ENCODE measurements at places on chromosomes 3 and 15.

DNA sequence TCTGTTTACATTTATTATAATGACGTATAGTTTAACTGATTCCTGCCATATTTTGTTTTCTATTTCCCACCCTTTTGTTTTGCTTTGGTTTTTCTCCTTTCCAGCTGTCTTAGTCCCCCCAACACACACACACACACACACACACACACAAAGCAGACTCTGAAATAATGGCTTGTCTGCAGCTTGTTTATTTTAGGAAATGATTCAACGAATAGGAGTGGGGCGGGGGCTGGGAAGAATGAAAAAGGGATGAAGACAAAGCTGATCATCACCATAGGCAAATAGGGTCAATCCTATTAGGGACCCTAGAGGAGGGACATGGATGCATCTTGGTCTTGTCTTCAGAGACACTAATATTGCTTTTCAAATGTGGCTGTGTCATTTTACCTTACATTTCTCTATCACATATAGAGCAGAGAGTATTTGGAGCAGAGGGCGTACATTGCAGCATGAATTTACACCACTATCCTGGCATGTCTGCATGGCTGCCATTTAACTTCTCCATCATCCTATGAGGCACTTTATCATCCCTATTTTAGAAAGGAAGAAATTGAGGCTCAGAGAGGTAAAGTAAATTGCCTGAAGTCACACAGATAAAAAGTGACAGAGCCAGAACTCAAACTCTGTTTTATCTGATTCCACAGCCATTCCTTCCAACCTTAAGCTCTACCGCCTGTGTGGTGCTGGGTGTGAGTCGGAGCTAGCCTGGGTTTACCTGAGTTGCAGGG, 147.2 kb upstream of the TPM1 start:
- no peak for DNase-seq

- no peak for DNase-seq
Observed at GRCh38 chr3:179107617-179108016, 36.0 kb upstream of the ZMAT3 start.

DNA sequence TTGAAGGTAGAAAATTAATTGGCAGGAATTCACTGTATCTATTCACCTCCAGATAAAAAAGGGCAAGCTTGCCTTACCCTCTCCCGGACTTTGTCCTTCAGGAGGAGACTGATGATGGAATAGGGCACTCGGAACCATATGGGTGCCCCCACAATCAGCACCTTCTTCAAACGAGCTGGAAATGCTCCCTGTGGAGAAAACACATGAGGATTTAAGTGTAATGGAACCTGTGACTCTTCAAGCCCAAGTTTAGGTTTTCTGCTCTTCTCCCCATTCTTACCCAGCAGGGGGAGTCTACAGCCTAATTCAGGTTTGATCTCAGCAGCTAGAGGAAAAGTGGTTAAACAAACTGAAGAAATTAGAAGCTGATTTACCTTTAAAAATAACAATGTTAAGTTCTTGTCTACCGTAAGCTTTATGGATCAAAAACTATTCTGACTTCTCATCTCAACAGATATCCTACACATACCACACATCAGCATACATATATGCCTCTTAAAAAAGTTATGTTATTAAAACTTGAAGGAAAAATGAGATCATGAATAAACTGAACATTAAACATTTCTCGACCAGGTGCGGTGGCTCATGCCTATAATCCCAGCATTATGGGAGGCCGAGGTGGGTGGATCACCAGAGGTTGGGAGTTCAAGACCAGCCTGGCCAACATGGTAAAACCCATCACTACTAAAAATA, 57.5 kb upstream of the SIN3A start:
- DNase-seq, result peak; percentile 30

DNA sequence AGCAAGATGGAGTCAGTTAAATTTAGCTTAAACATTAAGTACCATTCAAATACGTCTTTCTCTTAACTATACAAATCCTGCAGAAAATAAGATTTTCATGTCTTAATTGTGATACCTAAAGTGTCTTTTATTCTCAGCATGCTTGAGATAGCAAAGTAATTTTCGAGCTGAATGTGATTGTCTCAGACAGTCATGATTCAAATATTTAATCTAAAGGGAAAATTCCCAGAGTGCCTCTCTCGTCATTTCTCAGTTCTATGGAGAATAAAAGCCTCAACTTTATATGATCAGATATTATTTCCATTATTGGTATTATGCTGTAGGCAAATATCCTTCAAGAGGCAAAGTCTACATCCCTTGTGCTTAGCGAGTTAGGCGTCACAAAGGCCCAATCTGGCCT, 589.9 kb downstream of the TAFA4 start:
- DNase-seq, result no peak

DNA sequence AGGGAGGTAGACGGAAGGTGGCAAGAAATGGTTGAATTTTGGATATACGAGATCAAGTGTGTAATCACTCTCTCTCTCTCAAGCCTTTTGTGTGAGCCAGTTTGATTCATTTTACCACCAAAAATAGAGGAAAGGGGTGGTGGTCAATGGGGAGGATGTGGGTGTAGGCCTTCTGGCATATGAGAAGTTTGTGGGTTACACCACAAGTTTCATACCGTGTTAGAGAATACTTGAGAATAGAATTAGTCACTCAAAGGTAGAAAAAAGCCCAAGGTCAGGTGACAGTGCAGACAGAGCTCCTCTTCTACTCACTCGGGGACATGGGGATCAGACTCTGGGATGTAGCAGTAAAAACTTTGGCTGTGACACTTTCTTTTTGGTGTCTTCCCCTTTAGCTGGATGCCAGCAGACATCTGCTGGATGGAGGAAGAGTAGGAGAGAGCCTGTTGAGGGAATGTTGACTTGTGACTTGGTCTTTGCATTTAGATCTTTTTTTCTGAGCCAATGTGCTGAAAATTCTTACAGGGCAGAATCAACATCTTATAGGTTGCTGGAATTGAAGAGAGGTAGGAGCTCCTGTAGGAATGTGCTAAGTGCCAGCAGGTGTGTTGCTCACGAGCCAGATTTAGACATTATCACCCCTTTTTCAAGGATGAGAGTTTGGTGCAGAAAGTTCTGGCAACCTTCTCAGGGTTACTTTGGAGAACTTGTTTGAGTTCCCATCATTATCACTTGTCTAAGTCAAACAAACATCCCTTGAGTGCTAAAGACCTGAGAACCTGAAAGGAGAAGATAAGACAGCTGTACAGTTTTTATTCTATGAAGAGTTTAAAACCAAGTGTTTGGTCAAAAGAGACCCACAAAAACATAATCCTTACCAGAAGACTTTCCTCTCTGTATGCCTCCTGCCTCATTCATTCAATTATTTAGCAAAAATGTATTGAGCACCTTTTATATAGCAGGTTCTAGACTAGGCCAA, 43.9 kb upstream of the RYK start:
- no peak for DNase-seq

GRCh38 chr3:121126033-121126706, 218.2 kb downstream of the STXBP5L start:
- DNase-seq, result no peak

DNA sequence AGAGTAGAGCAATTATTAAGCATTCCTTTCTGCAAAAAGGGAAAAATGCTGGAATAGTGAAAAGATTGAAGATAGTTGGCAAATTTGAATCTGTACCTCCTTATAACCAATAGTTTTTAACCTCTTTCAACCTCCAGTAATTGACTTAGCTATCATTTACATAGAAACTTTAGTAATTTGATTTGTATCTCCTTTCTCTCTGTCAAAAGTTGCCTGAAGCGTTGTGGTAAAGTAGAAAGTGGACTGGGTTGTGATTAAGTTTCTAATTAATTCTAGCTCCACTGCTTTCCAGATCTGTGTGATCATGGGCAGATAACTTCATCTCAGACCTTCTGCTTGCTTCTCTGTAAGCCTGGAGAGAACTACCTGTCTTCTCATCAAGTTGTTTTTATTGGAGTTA, 24.8 kb downstream of the GLCE start:
- DNase-seq, result no peak

- DNase-seq, result no peak
Observed at GRCh38 chr15:59413577-59413976, 24.4 kb upstream of the FAM81A start.

GRCh38 chr3:172118019-172118418, 78.6 kb downstream of the FNDC3B start:
- DNase-seq, result no peak

DNA sequence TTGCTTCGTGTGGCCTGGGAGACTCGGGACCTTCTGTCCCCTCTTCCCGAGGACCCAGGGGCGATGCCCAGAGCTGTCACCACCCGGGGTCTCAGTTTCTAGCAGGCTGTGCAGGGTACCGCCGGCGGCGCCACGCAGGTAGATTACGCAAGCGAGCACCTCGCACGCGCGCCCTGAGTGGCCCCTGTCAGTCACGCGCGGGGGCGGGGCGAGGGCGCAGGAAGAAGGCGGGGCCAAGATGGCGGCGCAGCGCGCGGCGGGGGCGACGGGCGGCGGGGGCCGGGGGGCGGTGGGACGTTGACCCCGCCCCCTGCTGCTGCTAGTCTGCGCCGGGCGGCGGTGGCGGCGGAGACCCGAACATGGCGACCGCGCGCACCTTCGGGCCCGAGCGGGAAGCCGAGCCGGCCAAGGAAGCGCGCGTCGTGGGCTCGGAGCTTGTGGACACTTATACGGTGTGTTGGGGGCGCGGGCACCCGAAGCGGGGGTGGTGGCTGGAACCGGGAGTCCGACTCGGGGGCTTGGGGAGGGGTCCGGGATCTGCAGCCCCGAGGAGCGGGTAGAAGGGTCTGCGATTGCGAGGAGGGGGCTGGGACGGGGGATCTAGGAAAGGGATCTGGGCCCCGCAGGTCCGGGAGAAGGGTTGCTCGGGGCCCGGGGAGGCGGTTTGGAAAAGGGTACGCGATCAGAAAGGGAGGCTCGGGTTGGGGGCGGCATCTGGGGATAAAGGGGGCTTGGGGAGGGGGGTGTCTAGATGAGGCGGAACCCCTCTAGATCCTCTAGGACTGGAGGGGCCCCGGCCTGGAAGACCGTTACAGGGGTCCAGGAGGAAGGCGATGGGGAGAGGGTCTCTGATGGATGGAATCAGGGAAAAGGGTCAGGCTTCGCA, at the start of gene NISCH:
NISCH (plus strand) TSS at position 322 of the 886 bp plus-strand sequence; CDS start at position 360, 38 bp downstream.
- peak; percentile 91 for DNase-seq

DNA sequence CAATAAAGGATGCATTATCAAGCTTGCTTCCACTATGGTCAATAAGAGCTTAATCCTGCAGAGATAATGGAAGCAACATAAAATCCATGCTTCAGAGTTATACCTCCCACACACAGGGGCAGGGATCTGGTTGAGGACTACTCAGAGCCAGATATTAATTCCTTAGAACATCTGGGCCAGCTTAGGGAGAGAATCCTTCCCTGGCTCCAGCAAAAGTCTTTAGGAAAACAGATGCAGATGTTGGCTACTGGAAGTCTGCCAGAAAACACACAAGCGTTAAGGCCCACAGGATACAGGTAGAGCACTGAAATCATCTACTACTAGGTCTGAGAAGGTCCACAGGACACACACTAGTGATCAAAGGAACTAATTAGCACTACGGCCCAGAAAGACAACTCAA, 25.2 kb downstream of the TMEM202 start:
- DNase-seq, result no peak

- no peak for DNase-seq
Observed at GRCh38 chr15:27933562-27933961, 165.6 kb downstream of the OCA2 start.

DNA sequence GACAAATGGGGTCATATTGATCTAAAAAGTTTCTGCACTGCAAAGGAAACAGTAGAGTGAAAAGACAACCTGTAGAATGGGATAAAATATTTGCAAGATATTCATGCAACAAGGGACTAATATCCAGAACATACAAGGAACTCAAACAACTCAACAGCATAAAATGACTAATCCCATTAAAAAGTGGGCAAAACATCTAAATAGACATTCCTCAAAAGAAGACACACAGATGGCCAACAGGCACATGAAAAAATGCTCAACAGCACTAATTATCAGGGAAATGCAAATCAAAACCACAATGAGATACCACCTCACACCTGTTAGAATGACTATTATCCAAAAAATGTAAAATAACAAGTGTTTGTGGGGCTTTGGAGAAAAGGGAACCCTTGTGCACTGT, 8.8 kb downstream of the SLC12A8 start:
- no peak for DNase-seq

- DNase-seq, result no peak
Observed at GRCh38 chr3:183212565-183212964, 40.5 kb upstream of the B3GNT5 start.

- DNase-seq, result no peak
Observed at GRCh38 chr3:12545473-12545791, at the start of gene MKRN2OS. TSS of gene MKRN2OS (minus strand) at chr3:12545499. CDS start at chr3:12545464, 35 bp downstream.

DNA sequence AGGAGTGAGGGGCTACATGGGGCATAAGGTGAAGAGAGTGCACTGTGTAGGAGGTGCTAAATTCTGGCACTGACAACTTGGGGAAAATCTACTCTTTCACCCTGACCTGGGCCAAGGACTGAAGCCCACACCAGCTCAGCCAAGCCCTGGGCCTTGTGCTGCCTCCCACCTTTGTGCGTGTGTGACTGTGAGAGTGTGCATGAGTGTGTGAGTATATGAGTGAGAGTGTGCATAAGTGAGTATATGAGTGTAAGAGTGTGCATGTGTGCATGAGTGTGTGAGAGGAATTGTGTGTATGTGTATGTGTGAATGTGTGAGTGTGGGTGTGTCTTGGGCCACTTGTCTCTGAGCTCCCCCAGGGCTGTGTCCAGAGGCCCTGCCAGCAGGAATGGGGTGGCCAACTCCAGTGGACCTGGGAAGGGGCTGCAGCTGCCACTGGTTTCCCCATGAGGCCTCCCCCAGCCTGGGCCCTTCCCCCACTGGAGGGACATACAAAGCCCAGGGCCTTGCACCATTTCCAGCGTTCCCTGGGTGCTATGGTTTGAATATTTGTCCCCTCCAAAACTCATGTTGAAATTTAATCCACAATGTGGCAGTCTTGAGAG, 15.2 kb downstream of the C3orf22 start:
- peak; percentile 5 for DNase-seq

- no peak for DNase-seq
Observed at GRCh38 chr3:42411429-42411828, 1.0 kb upstream of the LYZL4 start.

GRCh38 chr3:133849346-133849745, 43.7 kb downstream of the SRPRB start:
- no peak for DNase-seq

DNA sequence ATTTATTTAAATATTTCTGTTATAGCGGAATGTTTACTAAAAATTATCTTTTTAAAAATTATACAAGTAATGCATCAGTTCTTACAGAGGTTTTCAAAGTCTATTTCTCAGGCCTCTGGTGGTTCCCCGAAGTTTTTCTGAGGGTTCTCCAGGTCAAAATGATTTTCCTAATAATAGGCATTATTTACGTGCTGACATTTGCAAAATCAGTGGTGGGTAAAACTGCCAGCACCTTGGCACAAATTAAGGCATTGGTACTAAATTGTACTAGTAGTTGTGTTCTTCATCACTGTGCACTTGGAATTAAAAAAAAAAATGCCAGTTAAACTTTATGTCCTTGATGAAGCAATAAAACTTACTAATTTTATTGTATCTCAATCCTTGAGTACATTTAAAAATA, 9.5 kb downstream of the PIAS1 start:
- DNase-seq, result no peak

DNA sequence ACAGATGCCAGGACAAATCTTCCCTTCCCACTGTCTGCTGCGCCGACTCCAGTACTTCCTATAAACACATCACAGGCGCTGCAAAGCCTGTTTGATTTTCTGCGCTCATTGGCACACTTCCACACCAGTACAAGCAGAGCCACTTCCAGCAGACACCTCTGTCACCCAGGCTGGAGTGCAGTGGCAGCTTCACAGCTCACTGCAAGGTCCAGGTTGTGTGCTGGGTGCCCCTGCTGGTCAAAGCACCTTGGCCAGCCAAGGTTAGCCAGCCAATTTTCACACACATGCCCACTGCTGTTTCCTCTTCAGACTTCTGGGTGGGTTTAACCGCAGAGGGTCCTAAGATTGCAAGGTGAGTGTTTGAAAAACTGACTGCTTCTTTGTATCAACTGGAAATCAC, 4.9 kb downstream of the CHDH start:
- DNase-seq, result no peak
